ENCODE measurements at places on chromosomes 7 and 10.

GRCh38 chr10:13712476-13712836 is 125.7 kb downstream of the PRPF18 start:
- no peak overlapping the region for H3K4me3 ChIP-seq
- peaks cover 9% of the 10 kb centered on the region for H3K4me1 ChIP-seq
- DNase-seq: no peak
- no peak overlapping the region for H3K27ac ChIP-seq

DNA sequence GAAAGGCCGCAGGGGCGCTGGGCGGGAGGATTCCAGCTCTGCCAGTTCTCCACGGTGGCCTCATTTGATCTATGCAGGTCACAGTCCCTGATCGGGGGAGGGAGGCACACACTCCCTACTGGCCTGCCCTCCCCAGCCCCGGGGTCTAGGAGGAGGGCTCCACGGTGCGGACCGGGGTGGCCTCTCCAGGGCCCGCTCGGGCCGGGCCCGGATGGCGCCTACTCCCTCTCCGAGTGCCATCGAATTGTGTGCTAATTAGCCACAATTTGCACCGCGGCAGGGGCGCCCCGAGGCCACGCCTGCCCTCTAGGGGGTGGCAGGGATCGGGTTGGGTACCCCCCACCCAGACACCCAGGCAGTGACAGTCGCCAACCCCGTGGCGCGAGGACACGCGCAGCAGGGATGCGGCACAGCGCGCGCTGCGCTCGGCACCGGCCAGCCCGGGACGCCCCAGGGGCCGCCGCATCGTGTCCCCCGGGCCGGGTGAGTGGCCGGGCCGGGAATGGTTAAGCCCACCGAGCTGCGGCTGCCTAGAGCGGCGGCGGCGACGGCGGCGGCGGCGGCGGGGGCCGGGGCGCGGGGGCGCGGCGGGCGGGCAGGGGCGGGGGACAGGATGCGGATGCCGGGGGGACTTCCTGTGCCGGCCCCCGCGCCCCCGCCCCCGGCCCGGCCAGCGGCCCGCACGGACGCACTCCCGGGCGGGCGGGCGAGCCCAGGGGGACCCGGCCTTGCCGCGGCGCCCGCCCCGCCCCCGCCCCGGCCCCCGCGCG is at the start of gene ZNF853:
Gene ZNF853 (plus strand): TSS at position 658 of the 770 bp plus-strand sequence. CDS start 565 bp downstream, outside the sequence.
- H3K4me3 ChIP-seq: peak within 1 kb of the TSS; percentile 53
- H3K27me3 ChIP-seq: peaks cover 11% of the 10 kb centered on the region
- H3K27ac ChIP-seq: no peak within 1 kb of the TSS
- peaks cover 4% of the 10 kb centered on the region for H3K36me3 ChIP-seq

GRCh38 chr7:156611014-156612010 is 29.3 kb upstream of the RNF32 start:
- H3K27me3 ChIP-seq: peaks cover 17% of the 10 kb centered on the region
- no peaks in the 10 kb centered on the region for H3K36me3 ChIP-seq
- no peak overlapping the region for H3K4me3 ChIP-seq
- H3K27ac ChIP-seq: no peak overlapping the region
- no peak for DNase-seq

GRCh38 chr7:25037325-25037724 is 57.3 kb upstream of the OSBPL3 start:
- H3K4me3 ChIP-seq: no peak overlapping the region
- H3K27ac ChIP-seq: no peak overlapping the region
- H3K27me3 ChIP-seq: no peaks in the 10 kb centered on the region

Measured in CD4-positive, alpha-beta T cell (primary cell).